ENCODE measurements at places on chromosomes 12 and 14.

GRCh38 chr14:59830338-59830734, 40.2 kb downstream of the RTN1 start:
- DNase-seq: no peak

- no peak for DNase-seq
These were observed 81.3 kb downstream of the MOK start for GRCh38 chr14:102223682-102224081.

- no peak for DNase-seq
These were observed 2.7 kb downstream of the LRRC43 start for GRCh38 chr12:122185494-122186082.

GRCh38 chr14:51805541-51805940, 54.9 kb upstream of the GNG2 start:
- no peak for DNase-seq
